ENCODE measurements at places on chromosomes 7 and 10.

GRCh38 chr10:93271347-93271746 is 197.7 kb downstream of the CYP26A1 start:
- no peak for DNase-seq

- DNase-seq: peak; percentile 68
Observed at GRCh38 chr10:102660888-102661657, 16.8 kb downstream of the TRIM8 start.

DNA sequence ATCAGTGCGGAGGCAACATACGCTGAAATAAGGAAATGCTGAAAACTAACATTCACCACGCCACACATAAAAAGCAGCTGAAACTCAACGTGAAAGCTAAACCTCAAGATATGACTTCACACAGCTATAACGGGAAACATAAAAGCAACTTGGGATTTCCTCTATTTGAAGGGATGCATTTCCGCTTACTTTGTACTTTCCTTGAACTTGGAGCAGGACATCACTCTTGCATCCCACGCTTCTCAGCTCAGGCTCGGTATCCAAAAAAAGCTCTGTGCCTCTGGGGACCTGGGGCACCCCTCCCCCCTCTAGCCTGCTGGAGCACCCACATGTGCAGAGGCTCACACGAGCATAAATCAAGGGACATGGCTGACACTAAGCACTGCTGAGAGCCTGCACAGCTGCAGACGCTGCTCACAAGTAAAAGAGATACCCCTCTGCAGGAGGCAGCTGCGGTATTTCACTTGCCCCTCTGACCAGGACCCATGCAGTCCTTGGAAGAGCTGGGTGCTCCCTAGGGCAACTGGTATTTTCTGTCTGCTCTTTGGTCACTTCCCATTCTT is 34.2 kb downstream of the PARD3 start:
- peak; percentile 23 for DNase-seq

- DNase-seq: no peak
Observed at GRCh38 chr7:140778975-140779374, 82.5 kb downstream of the NDUFB2 start.

DNA sequence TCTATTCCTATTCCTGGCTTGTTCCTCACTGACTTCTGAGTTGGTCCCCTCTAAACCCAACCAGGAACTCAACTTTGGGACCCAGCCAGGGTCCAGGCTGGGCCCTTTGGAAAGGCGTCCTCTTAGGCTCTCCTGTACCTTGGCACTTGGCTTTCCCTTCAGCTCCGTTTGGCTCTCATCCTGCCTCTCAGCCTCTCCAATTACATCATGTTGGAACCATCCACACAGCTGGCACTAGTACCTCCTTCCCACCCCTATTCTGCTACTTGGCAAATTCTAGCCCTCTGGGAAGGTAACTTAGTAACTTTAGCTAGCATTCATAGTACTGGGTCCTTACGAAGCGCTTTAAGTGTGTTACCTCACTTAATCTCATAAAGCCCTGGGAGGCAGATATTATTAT is 205.3 kb upstream of the HABP2 start:
- no peak for DNase-seq

DNA sequence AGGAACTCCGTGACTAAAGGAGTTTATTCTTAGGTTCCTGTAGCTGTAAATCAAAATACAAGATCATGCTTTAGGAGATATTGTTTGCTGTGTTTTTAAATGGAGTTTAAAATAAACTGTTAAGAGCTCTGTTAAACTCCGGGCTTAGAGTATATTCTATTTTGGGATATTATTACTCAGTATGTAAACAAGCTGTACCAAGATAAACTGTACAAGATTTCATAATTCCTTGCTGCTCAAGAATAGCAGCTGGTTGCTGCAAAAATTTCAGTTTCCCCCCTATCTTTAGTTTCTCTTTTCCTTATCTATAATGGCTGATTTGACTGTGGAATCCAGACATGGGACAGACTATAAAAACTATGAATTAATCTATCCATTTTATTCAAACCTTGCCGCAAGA is 215.7 kb downstream of the HTR7 start:
- DNase-seq: no peak

- peak; percentile 62 for DNase-seq
Observed at GRCh38 chr7:134101716-134102115, 25.4 kb upstream of the LRGUK start.

- DNase-seq: no peak
Observed at GRCh38 chr10:10394933-10395658, 622.6 kb upstream of the CELF2 start.

DNA sequence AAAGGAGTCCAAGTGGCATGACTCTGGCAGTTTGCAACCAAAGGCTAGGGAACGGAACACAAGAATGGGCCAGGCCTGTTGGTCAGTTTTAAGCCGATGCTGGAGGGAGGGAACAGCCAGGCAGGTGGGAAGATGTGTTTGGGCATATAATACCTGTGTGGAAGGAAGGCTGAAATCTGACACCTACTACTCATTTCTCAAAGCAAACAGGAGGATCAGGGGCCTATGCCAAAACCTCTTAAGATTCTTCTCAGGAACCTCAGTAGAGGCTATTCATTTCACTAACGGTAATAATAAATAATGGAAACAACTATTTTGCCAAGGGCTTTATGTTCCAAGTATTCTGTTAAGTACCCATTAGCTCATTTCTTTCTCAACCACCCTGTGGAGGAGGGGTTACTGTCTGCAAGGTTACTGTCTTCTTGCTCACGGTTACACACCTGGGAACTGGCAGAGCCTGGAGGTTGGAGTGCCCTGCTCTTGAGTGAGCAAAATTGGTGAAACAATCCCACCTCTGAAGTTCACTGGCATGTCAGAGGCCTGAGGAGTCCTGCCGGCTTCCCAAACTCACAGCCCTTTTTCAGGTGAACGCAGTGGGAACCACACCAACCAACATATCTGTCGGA is 35.5 kb downstream of the GOT1 start:
- no peak for DNase-seq

DNA sequence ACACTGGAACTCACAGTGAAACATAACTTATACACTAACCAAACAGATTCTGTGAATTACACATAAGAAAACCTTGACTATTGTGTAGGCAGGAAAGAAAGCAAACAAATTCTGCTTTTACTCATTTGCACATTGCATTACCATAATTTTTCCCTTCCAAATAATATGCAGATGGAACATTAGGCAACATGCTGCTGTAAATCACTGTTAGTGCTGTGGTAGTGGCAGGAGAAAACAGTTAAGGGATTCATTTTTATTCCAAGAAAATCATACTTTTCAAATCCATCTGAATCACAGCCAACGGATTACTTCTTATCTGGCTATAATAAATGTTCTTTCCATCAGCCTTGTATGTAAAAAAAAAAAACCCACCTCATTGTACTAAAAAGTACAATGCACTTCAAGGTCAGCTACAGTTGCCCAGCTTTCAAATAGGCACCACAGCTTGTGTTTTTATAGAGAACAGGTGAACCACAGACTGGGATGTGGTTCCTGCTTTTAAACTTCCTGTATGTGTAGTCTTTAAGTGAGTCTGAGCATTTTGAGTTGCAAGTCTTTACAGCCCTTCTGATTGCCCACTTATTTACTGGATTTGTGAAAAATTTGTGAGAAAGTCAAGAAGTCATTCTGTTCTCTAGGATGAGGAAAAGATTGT is 590.0 kb upstream of the SEMA3D start:
- DNase-seq: no peak

- no peak for DNase-seq
Observed at GRCh38 chr7:119545118-119545517, 727.9 kb upstream of the KCND2 start.

DNA sequence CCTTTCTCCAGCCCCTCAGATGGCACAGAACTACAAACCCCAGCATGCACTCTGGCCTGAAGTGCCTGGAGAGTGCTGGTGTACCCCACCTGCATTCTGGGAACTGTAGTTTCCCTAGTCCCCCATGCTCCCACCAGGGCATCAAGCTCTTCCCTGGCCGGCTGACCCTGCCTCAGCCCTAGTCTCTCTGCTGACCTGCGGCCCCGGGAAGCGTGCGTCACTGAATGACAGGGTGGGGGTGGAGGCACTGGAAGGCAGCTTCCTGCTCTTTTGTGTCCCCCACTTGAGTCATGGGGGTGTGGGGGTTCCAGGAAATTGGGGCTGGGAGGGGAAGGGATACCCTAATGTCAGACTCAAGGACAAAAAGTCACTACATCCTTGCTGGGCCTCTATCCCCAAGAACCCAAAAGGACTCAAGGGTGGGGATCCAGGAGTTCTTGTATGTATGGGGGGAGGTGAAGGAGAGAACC is 2.1 kb downstream of the NOS3 start:
- peak; percentile 36 for DNase-seq

DNA sequence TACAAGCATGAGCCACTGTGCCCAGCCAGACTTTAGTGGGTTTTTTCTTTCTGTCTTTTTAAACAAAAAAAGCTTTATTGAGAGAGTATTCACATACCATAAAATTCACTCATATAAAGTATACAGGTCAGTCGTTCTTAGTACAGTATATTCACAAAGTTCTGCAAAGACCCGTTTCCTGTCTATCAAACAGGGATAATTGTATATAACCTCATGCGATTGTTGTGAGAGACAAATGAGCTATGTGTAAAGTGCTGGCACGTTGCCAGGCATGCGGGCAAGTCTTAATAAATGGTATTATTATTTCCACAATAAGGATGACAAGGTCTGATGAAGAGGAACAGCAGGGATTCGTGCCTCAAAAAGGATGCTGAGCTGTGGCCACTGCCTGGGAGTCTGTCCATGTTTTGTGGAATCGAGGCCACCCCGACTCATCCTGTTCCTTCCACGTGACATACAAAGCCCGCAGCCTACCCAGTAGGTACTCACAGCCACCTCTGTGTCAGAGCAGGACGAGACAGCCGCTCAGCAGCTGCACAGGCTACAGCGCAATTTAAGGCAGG is 51.6 kb downstream of the SMKR1 start:
- DNase-seq: peak; percentile 46

- no peak for DNase-seq
Observed at GRCh38 chr10:115956225-115957011, 316.6 kb downstream of the GFRA1 start.

DNA sequence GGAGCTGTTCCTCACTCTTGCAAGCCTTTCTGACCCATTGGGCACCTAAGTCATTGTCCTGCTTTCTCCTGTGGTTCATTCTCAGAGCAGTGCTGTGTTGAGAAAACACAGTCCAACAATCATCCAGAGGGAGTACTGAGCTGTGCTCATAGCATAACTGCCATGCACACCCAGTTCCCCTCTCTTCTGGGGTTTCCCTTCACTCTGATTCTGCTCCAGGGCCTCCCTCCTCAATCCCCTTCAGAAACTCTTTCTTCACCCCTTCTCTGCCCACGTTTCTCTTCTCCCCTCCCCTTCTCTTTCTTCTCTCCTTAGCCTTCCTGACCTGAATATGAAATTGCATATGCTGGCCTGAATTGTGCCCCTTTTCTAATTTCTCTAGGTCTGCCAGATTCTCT is 155.8 kb downstream of the AOAH start:
- DNase-seq: no peak

GRCh38 chr7:31126976-31127375 is 74.9 kb downstream of the ADCYAP1R1 start:
- DNase-seq: peak; percentile 14

All from NCI-H524 (cell line).